ENCODE measurements at places on chromosomes 3 and 15. TPM values are rescaled to one million over a fixed set of nuclear protein-coding genes. Genes with fewer than 3 reads are reported as not detected.

C3orf22 gene
- total RNA-seq = 0.54 TPM

- no peaks in the 10 kb centered on the region for H3K27me3 ChIP-seq
- no peak overlapping the region for H3K27ac ChIP-seq
Measured at GRCh38 chr3:85182975-85183752, 224.4 kb downstream of the CADM2 start.

DNA sequence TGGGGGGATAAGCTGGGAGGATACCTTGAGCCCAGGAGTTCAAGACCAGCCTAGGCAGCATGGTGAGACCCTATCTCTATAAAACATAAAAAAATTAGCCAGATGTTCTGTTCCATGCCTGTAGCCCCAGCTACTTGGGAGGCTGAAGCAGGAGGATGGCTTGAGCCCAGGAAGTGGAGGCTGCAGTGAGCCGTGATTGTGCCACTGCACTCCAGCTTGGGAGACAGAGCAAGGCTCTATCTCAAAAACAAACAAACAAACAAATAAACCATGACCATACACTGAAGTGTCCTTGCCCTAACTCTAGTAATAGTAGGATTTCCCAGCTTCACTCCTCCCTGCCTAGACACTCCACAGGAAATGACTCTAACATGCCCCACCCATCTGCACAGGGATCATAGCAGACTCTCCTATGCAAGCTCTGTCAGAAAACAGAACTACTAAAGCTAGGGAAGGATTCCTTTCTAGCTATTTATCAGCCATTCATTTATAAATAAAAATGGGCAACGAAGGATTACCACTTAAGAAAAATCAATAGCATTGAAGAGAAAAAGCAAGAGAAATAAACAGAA is 4.6 kb downstream of the ERICH6 start:
- no peaks in the 10 kb centered on the region for H3K4me1 ChIP-seq
- H3K4me3 ChIP-seq = no peak overlapping the region
- H3K27ac ChIP-seq = no peak overlapping the region
- no peaks in the 10 kb centered on the region for H3K27me3 ChIP-seq

- H3K4me1 ChIP-seq = no peaks in the 10 kb centered on the region
- DNase-seq = no peak
- H3K36me3 ChIP-seq = peaks cover 4% of the 10 kb centered on the region
- no peak overlapping the region for H3K27ac ChIP-seq
Measured at GRCh38 chr3:100761951-100762350, 52.7 kb downstream of the TFG start.

DNA sequence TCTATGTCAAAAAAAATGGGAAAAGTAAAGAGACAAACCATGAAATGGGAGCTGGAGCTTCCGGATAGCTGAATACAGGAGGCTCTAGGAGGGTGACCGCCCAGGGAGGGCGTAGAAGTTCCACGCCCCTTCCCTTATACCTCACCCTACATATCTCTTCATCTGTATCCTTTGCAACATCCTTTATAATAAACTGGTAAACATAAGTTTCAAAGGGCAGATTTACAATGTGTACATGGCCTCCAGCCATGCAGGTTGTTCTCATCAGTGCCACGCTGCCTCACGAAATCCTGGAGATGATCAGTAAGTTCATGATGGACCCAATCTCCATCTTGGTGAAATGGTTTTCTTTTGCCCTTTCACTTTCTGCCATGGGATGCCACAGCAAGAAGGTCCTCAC is 121.8 kb downstream of the OSBPL10 start:
- no peaks in the 10 kb centered on the region for H3K36me3 ChIP-seq
- H3K27ac ChIP-seq = no peak overlapping the region
- no peak overlapping the region for H3K4me3 ChIP-seq

All from sigmoid colon (tissue), 7 donors.